Uterus (tissue), 4 donors: ENCODE measurements at places on chromosomes 5 and 9. TPM values are rescaled to one million over a fixed set of nuclear protein-coding genes. Genes with fewer than 3 reads are reported as not detected.

The DOCK2 gene
- total RNA-seq = 9.7 TPM

GRCh38 chr5:133116601-133117000 lies 64.8 kb downstream of the HSPA4 start:
- DNase-seq = no peak
- no peaks in the 10 kb centered on the region for H3K36me3 ChIP-seq
- H3K4me1 ChIP-seq = no peaks in the 10 kb centered on the region
- no peaks in the 10 kb centered on the region for H3K27me3 ChIP-seq

GRCh38 chr5:81906086-81906485 lies 65.7 kb upstream of the ATG10 start:
- H3K4me3 ChIP-seq = no peak overlapping the region
- H3K4me1 ChIP-seq = peaks cover 5% of the 10 kb centered on the region
- no peak for DNase-seq
- no peaks in the 10 kb centered on the region for H3K27me3 ChIP-seq
- no peaks in the 10 kb centered on the region for H3K36me3 ChIP-seq

GRCh38 chr5:130102375-130102774 lies 198.1 kb downstream of the CHSY3 start:
- H3K27ac ChIP-seq = no peak overlapping the region

DNA sequence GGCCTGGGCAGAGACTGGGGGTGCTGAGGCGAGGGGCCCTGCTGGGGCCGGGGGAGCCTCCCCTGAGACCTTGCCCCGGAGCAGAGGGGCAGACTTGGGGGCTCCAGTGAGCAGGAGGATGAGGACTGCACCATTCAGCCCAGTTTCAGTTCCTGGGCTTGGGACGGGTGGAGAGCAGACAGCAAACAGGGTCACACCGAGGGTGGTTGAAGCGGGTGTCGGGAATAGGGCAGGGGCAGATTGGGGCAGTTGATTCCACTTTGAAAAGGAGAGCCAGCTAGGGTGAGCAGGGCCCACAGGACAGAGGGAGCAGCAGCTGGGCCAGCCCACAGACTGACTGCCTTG lies 4.5 kb downstream of the GRK6 start:
- no peak overlapping the region for H3K27ac ChIP-seq
- H3K4me1 ChIP-seq = peaks cover 8% of the 10 kb centered on the region
- no peak overlapping the region for H3K4me3 ChIP-seq
- no peaks in the 10 kb centered on the region for H3K36me3 ChIP-seq
- DNase-seq = no peak

DNA sequence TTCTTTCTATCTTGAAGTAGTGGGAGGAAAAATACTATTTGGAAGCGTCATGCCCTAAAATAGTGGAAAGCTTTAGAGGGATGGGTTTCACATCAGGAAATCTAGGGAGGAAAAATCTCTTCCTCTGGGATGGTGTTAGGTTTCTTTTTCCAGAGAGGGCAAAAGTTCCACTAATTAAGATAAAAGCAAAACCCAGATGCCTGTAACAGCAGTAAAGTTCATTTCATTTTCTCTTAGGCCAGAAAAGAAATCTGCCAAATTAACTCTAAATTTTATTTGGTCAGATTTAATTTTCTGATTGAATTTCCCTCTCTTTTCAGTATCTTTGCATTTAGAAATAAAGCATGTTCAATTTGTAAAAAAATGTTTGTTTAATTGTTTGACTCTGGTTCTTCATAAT lies 88.8 kb downstream of the LURAP1L start:
- no peaks in the 10 kb centered on the region for H3K4me1 ChIP-seq
- H3K27me3 ChIP-seq = no peaks in the 10 kb centered on the region
- H3K4me3 ChIP-seq = no peak overlapping the region
- DNase-seq = no peak
- H3K36me3 ChIP-seq = no peaks in the 10 kb centered on the region

DNA sequence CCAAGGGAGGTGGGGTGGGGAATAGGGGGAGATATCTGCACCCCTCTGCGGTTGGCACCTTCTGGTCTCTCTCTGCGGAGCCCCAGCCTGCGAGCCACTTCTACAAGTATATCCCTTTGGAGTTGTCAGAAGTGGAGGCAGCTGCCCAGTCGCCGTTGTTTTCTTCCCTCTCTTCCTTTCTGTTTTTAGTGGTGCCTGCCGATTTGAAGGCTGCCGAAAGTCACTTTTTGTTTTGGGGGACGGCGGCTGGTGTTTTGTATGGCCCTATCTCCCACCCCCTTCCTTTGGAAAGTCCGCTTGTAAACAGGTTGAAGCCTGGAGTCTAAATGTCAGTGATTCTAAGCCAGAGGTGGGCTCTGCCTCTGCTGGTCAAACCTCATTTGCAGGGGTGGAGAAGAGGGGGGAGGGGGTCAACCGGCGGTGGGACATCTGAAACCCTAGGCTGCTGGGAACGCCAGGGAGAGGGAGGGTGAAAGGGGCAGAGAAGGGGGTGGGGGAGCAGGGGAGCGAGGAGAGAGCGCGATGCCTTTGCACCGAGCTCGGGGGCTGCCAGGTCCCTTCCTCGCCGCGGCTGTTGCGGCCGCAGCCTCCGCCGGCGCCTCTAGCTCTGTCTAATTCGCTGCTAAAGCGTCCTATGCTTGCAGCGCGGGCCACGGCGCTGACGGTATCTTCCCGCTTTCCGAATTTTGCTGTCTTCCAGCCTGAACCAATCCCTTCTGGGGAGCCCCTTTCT lies at the start of gene FGF10:
Gene FGF10, minus strand, starts transcription at position 331 of the 733 bp plus-strand sequence. CDS start 738 bp downstream, outside the sequence.
- peak; percentile 41 for DNase-seq
- peak within 1 kb of the TSS; percentile 49 for H3K4me3 ChIP-seq
- H3K27ac ChIP-seq = peak within 1 kb of the TSS; percentile 70
- no peaks in the 10 kb centered on the region for H3K4me1 ChIP-seq
- H3K27me3 ChIP-seq = no peaks in the 10 kb centered on the region

- H3K4me1 ChIP-seq = no peaks in the 10 kb centered on the region
- H3K27ac ChIP-seq = no peak overlapping the region
- H3K27me3 ChIP-seq = no peaks in the 10 kb centered on the region
- H3K4me3 ChIP-seq = no peak overlapping the region
- H3K36me3 ChIP-seq = no peaks in the 10 kb centered on the region
Observed at GRCh38 chr9:90086101-90086511, 481.3 kb downstream of the GADD45G start.

GRCh38 chr9:25117791-25118190 lies 560.5 kb downstream of the TUSC1 start:
- DNase-seq = no peak
- H3K27me3 ChIP-seq = no peaks in the 10 kb centered on the region
- no peak overlapping the region for H3K4me3 ChIP-seq
- H3K36me3 ChIP-seq = no peaks in the 10 kb centered on the region

The DYNC2I2 gene
- total RNA-seq = 44.8 TPM

GRCh38 chr5:68369457-68370125 lies 154.0 kb downstream of the PIK3R1 start:
- H3K4me3 ChIP-seq = no peak overlapping the region
- no peak for DNase-seq
- no peaks in the 10 kb centered on the region for H3K27me3 ChIP-seq
- no peaks in the 10 kb centered on the region for H3K36me3 ChIP-seq
- no peak overlapping the region for H3K27ac ChIP-seq

The POLR1E gene
- 13.2 TPM for total RNA-seq
